ENCODE measurements at places on chromosomes 12 and 14.

- no peak for DNase-seq
Measured at GRCh38 chr14:37559386-37559785, 35.7 kb downstream of the FOXA1 start.

- DNase-seq = no peak
Measured at GRCh38 chr12:29309320-29309902, 71.6 kb downstream of the ERGIC2 start.

DNA sequence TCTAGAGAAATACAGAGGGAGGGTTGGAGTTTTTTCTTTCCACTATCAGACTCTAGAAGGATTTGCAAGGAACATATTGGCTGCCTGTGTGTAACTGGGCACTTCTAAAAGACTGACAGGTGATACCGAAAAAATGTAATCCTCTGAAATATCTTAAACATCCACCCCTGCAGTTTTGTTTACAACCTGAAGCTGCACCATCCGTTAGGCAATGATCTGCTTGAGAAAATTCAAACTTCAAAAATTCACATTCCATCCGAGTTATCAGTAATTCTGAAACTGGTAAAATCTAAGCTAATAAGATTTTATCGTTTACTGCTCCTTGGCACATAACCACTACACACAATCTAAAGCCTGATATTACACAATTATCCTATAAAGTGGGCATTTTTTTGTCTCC, 528.6 kb downstream of the FUT8 start:
- DNase-seq = no peak

GRCh38 chr14:96267336-96267735, 11.3 kb downstream of the BDKRB1 start:
- peak; percentile 39 for DNase-seq

DNA sequence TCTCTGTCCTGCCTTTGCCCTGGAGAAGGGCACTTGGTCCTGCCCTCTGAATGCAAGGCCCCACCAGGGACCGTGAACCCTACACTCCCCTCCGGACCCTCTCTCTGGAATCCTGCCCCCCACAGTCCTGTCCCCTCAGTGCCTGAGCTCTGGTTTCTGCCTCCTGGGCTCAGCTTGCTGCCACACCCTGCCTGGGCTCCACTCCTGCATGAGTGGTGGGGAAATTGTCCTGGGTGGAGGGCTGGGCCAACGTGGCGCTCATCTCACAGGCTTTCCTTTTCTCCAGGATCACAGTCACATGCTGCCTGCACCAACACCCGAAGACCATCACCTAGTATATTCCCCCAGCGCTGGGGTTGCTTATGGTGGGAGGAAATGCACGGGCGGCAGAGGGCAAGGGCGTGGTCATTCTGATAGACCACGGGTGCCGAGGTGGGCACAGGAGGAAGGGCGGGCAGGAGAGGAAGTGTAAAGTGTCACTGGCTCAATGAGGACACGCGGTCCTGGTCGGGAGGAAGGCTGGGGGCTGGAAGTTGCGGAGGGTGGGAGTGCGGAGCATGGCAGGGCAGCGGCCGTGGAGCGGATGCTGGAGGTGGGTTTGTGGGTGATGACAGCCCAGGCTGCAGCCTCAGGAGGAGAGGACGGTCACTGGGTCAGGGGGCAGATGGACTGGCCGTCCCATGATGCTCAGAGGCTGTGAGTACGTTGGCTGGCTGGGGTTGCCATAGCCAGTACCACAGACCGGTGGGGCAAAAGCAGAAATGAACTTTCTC, 99.5 kb downstream of the KIF26A start:
- DNase-seq = no peak

DNA sequence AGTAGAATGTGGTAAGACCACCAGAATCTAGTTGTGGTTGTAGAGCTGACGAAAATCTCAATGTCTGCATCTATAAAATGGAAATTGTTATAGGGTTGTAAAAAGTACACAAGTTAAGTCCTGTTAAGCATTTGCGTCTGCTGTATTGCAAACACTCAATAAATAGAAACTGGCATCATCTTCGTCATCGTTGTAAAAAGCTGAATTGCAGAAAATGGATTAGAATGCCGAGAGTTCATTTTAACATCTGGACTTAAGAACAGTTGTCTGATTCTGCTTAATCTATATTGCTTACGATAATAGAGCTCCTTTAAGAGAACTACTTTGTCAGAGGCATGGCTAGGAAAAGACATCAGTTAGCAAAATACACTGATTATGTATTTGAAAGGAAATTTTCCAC, 33.2 kb downstream of the KCNMB4 start:
- no peak for DNase-seq

DNA sequence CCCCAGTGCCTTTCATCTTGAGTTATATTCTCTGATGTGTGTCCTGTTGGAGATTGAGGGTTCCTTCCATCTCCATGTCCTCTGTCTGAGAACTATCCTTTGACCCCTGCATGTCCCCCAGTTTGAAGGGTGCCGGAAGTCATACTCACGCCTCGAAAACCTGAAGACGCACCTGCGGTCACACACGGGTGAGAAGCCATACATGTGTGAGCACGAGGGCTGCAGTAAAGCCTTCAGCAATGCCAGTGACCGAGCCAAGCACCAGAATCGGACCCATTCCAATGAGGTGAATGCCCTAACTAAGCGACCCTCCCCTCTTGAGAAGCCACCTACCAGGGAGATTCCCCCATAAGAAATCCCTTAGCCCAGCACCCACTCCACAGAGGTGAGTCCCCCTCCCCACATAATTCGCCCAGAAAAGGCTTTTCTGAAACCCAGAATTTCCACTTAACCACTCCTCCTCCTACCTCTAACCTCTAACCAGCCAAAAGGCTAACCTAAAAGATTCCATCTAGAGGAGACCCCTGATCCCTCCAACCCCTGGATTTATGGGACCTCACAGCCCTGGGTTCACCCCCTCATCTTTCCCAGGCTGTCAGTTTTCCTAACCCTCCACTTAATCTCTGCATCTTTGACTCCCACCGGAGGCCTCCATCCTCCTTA, 7.8 kb downstream of the GLI1 start:
- DNase-seq = no peak

- DNase-seq = no peak
Measured at GRCh38 chr12:46920499-46920898, 94.7 kb upstream of the SLC38A4 start.

GRCh38 chr14:87508333-87508732, 484.6 kb downstream of the GALC start:
- no peak for DNase-seq

GRCh38 chr12:3965046-3965445, 91.8 kb upstream of the PARP11 start:
- DNase-seq = no peak

DNA sequence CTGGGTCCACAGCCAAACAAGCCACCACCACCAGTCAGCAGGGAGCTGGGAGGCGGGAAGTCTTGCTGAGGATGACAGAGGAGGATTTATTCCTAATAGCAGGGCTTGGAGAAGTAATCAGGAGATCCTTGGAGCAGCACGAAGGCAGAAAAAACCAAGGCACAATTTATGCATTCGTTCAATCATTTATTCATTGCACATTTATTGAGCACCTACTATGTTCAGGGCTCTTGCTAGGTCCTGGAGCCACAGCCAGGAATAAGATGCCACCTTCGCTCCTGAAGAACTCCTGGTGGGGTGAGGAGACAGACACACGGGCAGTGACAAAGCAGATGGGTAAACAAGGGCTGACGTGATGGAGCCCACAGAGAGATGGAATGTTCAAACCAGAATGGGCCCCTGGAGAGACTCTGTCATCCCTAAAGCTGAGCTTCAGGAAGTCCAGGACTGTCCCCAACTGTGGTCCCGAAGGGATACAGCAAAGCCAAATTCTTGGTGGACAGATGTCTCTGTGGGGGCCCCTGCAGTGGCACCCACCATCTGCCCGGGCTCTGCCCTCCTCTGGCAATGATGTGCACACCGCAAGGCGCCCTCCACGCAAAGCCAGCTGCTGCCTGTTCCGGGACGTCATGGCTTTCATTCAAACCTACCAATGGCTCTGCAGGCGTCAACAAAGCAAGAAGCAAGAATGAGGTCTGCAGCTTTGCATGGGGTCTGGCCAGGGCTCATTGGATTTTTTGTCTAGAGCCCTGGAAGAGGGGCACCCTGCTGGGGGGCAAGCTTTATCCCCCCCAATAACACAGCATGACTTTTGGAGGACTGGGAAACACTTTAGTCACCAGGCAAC, 3.0 kb upstream of the TESC start:
- no peak for DNase-seq

DNA sequence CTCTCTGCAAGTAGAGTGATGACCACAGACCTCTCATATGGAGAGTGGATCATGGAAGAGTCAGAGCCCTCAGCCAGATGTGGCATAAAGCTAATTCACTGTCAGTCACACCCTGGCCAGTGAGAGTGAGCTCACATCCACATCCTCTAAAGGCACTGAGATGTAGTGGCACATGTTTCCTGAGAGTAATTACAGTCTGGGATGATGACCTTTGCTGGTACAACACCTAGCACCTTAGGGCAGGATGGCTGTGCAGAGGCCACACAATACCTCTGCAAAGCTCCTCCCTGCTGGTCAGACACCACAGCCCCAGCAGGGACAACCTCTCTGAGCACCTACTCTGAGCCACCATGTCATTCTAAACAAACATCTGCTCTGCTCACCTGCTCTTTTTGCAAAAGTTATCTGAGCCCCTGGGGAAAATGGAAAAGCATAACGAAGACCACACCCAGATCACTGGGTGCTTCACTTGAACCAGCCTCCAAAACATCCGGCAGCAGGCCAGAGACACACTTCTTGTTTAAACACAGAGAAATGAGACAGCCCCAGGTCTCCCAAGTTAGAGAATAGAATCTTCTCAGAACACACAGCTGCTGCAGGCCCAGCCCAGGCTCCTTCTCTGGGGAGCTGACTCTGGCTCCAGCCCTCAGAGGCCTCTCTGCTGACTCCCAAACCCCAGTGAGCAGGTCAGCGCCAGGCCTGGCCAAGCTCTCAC, 30.3 kb downstream of the PITPNM2 start:
- no peak for DNase-seq

DNA sequence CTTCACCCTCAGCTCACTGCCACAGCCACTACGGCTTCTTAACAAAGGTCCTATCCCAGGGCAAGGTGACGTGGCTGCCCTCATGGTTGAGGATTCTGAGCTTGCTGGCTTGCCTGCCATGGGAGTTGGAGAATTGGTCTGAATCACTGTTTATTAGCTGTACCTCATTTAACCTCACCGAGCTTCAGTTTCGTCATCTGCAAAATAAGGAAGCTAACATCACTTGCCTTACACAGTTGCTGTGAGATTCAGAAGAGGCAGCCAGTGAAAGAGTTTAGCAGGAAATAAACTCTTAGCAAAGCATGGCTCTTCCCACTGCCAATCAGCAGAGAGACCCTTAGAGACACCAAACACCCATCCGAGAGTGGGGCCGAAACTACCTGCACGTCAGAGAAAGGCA, 90.1 kb upstream of the KCNA1 start:
- no peak for DNase-seq

GRCh38 chr14:103563226-103563620, 463 bp downstream of the COA8 start:
- no peak for DNase-seq

- no peak for DNase-seq
Measured at GRCh38 chr12:123934016-123934620, 38.5 kb downstream of the CCDC92 start.

GRCh38 chr14:94412671-94413638, 24.6 kb upstream of the SERPINA1 start:
- no peak for DNase-seq

- DNase-seq = no peak
Measured at GRCh38 chr14:105314287-105315200, at the start of gene PACS2. Gene PACS2 (plus strand): TSS chr14:105314748. CDS start chr14:105314919, 171 bp downstream.

DNA sequence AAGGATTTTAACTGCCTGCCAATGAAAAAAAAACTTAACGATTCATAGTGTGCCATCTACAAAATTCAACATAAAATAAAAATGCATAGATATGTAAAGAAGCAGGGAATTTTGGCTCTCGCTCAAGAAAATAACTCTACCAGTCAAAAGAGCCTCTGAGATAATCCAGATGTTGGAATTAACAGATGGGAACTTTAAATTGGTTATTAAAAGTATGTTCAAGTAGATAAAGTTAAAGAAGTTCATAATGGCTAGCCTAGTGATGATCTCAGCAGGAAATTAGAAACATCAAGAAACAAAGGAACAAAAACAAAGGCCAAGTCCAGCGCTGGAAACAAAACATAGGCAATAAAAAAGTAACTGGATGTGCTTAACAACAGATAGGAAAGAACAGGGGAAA, 23.1 kb downstream of the PIK3C2G start:
- no peak for DNase-seq

- DNase-seq = no peak
Measured at GRCh38 chr14:100397005-100397404, 73.9 kb downstream of the SLC25A47 start.

- DNase-seq = no peak
Measured at GRCh38 chr12:65156366-65156841, 13.0 kb upstream of the LEMD3 start.

DNA sequence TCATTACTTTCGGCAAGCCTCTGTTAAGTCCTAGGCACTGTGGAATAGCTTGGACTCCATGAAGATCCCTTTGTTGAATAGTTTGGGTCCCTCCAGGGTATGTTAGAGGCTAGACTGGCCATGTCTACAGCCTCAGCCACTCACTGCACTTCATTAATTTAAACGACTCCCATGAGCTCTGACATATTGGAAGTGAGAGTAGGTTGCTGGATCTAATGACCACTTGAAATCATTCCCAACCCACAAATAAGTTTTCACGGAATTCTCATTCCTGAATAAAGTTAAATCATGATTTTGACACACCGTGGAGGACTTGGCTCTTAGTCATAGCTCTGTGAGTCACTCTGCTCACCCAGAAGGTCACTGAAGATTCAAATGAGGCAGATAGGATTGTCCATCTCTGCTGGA, 21.4 kb upstream of the APPL2 start:
- no peak for DNase-seq

GRCh38 chr14:104830781-104831180, 29.9 kb downstream of the ZBTB42 start:
- no peak for DNase-seq

- DNase-seq = no peak
Measured at GRCh38 chr14:22614240-22614799, 16.2 kb downstream of the ABHD4 start.

GRCh38 chr12:124661341-124661740, 93.9 kb upstream of the NCOR2 start:
- no peak for DNase-seq

DNA sequence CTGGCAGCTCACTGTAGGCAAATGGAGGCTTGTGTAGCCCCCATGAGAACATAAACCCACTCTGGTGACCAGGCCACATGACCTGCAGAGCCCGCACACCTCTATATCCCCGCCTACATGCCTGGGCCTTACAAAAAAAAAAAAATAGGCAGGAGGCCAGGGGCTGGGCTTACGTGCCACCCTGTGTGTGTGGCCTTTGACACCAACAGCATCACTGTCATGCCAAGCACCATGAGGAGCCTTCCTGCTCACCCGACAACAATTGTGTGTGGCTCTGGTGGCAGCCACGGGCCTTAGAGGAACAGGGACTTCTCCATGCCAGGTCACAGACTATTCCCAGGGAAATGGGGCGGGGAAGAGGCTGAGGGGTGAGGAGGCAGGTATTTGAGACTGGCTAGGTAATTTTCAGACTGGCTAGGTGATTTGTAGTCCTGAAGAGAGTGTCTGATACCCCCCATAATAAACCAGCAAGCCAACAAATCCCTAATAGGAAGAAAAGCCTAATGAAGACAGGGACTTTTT, 140.0 kb downstream of the DPF3 start:
- DNase-seq = no peak

GRCh38 chr12:124441443-124442194, 125.8 kb downstream of the NCOR2 start:
- peak; percentile 42 for DNase-seq

- no peak for DNase-seq
Measured at GRCh38 chr12:51622564-51622963, 31.5 kb downstream of the SCN8A start.
